Omental fat pad (tissue), 4 donors: ENCODE measurements at places on chromosomes 16 and 17.

DNA sequence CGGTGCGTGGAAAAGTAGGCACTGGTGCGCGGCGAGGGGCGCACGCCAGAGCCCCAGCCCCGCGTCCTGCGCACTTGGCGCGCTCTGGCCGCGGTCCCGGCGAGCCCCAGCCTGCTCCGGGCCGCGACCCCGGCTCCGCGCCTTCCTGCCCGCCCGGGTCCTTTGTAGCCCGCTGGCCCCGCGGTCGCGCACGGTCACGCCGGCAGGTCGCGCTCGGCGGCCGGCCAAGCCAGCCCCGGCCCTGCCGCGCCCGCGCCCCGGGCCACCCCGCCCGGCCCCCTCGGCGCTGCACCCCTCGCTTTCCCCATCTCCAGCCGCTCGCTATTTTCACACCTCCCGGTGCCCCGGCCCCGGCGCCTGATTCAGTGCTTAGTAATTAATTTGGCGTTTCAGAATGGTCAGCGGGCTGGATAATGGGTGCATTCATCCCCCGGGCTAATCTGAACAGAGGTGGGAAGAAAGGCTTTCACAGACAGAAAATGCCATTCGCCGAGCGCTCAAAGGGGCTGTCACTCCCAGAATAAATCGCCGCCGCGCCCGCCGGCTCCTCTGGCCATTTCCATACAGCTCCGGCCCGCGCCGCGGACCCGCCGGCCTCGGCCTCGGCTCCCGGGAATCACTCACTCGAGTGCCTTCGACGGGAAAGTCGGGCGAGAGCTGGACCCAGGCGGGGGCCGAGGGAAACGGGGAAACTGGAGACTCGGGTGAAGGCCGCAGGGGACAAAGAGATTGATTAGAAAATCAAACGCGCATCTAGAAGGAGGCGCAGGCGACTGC lies 17.8 kb upstream of the NTN1 start:
- no peak for DNase-seq

DNA sequence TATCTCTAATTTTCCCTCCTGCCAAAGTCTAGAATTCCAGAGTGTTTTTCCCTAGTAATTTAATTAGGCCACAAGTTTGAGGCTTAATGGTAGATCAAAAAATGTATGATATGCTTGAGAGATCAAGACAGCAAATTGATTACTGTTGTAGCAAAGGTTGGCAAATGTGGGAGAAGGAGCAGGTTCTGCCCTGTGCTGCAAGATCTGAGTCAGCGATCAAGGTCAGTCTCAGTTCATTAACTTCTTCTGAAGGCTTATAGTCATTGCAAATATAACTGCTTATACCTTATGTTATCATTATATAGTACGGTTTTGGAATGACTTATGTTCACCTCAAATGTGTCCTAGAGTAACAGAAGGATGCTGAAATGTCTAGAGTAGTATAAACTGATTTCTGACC lies 231.1 kb upstream of the TBX2 start:
- no peak for DNase-seq

DNA sequence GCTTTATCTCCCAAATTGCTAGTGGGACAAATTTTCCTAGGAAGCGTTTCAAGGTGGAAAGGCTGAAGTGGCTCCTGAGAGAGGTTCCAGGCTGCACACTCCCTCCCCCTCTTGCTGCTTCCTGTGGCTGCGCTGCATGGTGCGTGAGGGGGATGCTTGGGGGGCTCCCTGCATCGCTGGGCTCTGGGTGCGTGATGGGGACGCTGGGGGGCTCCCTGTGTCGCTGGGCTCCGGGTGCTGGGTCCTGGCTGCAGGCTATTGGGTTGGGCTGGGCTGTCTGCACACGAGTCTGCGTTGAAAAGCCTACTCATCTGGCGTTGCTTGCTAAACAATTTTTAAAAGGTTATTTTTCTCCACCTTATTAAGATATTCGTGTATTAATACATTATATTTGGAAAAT lies 30.1 kb downstream of the NDEL1 start:
- DNase-seq, result no peak

- no peak for DNase-seq
These were observed 22.0 kb downstream of the KPNA2 start for GRCh38 chr17:68057531-68057952.

DNA sequence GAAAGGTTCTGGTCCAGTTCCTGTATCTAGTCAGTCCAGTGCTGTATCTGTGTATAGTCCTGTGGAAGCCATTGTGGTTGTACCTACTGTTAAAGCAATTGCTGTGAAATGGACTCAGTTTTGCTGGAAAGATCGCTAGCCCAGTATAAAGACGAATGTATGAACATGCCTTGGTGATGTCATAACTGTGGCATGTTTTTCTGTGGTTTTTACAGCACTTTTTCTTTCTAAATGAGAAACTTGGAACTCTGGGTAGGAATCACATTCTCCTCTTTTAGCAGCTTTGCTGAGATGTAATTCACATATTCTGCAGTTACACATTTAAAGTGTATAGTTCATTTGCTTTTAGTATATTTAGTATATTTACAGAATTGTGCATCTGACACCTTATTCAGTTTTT lies 58.1 kb downstream of the MAP2K4 start:
- no peak for DNase-seq

- DNase-seq, result no peak
These were observed 9.2 kb downstream of the TBKBP1 start for GRCh38 chr17:47703191-47703591.

- no peak for DNase-seq
These were observed 177.7 kb downstream of the MYO1D start for GRCh38 chr17:32699247-32699646.

DNA sequence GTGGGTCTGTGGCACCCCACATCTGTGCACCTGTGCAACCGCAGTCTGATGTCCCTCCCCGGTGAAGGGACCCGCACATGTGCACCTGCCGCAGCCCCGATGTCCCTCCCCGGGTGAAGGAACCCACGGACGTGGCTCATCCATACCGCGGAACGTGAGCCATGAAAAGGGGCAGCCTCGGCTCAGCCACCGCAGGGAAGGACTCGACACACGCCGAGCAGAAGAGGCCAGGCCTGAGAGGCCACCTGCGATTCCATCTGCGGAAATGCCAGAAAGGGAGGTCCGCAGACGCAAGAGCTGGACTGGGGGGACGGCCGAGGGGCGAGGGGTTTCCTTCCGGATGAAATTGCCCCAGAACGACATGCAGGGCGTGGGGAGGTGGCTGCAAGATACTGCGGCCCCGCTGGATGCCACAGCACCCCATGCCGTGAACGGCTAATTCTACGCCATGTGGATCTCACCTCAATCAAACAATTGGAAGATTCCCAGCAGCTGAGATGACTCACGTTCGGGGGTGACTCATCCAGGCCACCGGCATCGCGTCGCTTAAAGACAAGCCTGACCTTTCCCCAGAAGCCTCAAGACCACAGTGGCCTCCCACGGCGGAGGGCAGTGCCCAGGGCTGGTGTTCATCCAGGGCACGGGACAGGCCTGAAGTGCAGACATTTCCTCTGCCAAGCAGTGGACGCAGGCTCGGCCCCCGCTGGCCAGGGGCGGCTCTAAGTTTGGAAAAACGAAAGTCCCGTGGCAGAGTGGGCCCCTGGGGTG lies 21.0 kb downstream of the SOX8 start:
- peak; percentile 43 for DNase-seq
